ENCODE measurements at places on chromosomes 5 and 9.

- DNase-seq, result no peak
Observed at GRCh38 chr5:103452666-103453065, 109.9 kb downstream of the NUDT12 start.

DNA sequence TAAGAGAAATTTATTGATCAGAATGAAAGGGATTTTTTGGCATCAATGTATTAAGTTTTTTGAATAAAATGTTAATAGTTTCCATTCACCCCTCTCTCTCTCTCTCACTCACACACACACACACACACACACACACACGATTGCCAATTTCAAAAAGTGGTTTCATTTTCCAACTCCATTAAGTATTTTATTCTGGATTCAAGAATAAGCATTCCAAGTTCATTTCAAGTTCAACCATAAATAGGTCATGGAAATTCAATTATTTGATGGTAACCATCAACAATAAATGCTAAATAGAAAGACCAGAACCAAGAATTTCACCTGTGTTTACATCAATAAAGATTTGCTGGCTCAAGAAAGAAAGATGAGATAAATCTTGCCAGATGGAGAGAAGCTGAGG lies 171.6 kb downstream of the ADAMTS12 start:
- DNase-seq, result no peak

GRCh38 chr9:112439171-112439570 lies 47.5 kb upstream of the KIAA1958 start:
- DNase-seq, result no peak

DNA sequence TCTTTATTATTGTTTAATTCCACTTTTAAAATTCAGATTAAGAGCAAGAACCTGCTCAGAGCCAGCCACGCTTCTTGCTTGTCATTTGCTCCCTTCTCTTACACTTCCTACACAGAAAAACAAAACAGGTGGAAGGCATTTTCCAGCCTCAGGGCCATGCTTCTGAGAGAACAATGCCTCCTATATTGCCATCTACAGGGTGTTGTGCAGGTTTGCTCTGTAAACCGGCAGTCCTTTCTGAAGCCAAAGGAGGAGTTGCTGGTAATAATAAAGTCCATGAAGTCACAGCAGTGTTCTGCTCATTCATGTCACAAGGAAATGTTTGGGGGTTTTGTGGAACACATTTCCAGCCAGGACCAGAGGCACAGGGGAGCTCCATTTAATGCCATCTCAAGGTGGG lies 16.1 kb upstream of the PRLR start:
- no peak for DNase-seq

DNA sequence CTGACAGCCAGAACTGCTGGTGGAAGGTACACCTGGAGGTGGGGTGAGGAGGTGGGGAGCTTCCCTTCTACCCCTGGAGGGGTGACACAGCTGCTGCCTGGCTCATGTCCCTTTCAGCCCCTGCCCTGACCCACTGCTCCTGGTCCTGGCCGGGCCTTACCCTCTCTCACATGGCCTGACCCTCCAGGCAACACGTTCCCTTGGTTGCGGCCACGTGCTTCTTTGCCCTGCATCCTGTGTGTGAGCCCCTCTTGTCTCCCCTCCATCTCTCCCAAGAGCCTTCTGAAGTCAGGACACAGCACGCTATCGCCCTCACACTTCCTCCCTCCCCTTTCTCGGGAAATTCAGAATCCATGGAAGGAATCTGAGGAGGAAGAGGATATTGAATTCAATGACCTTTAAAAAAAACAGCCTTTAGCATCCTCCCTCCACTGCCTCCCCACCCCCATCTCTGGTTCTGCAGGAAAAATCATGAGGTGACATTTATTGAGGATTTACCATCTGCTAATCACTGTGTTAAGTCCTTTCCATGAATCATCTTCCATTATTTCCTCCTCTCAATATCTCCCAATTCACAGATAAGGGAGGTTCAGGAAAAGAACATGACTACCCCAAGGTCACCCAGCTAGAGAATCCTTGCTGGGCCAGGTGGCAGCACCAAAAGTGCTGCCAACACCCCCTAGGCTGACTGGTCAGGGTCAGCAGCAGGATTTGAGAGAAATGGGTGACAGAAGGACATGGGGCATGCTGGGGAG lies 8.3 kb downstream of the AQP3 start:
- no peak for DNase-seq

- DNase-seq, result no peak
Observed at GRCh38 chr5:110840347-110840960, 101.6 kb downstream of the SLC25A46 start.

DNA sequence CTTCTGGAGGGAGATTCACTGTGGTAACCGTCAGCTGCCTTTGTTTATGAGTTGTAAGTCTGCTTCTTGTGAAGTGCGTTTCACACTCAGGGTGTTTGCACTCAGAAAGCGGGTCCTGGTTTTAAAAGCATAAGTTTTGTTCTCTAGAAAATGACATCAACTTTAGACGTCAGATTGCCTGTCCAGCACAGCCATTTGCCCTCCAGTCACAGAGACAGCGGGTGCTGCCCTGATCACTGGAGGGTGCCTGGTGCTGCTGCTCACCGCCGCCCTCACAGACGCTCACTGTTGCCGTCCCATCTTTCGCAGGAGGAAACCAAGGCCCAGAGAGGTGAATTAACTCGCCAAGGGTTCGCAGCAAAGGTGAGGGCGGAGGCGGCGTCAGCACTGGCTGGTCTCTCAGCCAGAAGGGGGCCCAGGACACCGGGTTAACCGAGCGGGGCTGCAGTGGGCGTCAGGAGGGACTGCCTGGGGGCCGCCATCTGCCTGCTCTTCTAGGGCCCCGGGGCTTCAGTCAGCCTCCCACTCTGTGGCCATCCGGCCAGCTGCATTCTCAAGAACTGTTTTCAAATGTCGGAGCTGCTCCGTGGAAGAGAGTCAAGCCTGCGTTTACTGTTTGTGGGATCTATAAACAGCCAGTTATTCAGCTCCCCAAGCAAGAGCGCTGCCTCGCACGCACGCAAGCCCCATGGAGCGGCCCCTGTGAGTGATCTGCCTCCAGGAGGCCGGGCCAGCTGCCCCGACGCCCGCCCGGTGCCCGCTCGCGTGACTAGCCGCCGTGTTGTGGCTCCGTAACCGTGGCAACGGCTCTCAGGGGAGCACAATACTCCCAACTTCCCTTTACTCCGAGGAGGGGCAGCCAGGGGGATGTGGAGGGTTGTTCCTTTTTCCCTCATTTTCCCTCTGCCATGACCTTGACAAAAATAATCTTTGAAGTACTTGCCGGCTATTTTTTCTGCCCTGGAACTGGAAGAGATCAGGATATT lies 43.4 kb upstream of the EXOC3 start:
- DNase-seq, result peak; percentile 39

DNA sequence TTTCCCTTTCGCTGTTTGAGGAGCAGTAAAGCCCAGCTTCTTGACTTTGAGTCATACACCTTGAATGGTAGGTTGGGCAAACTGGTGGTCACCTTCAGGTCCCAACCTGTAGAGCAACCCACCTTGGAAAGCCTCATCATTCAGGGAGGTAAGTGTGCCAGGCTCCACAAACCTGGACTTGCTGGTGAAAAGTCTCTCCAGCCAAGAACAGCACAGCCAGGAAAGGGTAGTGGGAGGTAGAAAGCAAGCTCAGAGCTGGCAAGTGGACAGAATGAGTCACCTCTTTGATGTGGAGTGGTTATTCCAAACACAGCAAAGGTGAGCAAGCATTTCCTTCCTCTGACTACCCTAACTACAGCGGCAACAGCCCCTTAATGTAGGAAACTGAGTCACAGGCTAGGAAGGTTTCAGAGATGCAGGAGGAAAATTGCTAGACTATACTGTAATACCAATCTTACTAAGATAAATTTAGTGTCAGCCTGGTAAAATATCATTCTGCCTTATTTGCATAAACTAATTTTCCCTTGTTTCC lies 117.5 kb upstream of the MTAP start:
- DNase-seq, result peak; percentile 52

DNA sequence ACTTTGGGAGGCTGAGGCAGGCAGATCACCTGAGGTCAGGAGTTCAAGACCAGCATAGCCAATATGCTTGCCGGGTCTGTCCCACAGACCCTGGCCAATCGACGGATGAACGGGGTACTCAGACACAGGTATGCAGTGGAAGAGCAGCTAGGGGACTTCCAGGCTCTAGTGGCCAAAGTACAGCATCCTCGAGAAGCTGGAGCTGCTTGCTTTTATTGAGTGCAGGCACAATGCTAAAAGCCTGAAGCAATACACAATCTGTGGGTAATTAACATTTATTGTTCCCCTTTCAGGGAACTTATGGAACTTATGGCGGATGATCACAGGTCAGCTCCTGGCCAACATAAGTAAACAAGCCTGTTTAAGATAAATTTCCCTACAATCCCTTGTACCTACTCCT lies 32.8 kb upstream of the SEMA4D start:
- no peak for DNase-seq

DNA sequence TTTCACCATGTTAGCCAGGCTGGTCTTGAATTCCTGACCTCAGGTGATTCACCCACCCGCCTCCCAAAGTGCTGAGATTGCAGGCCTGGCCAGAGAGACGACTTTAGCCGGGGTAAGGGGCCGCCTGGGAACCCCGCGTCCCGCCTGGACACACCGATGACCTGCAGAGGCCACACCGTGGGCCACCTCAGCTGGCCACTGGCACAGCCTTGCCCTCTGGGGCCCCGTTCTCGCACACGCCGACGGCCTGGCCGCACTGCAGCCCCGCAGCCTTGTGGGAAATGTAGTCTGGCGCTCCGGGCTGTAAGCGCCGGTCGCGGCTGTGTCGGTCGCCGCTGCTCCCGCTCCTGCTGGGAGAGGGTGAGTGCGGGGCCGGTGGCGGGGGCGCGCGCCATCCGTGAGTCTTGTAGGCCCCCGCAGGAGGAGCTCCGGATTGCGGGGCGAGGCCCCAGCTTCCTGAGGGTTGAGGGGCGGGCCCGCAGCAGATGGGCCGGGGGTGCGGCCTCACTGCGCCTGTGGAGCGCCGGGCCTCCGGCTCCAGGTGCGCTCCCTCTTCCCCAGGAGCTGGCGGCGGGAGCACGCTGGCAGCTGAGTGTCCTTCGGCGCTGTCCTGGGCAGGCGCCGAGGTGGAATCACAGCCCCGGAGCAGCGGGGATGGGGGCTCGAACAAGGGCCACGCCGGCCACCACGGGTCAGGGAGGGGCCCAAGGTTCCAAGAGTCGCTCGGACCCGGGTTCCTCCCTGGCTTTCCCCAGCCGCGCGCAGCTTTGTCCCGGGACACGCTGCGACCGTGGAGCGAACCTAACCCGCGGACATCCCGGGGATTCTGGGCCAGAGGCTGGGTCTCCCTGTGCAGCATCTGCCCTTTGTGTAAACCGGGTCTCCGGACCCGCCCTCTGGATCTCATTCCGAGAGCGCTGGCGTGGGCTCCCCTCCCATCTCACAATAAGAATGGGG lies at the start of gene ZFP2:
TSS of gene ZFP2 (plus strand) at position 299 of the 957 bp plus-strand sequence. CDS start 35,401 bp downstream, outside the sequence.
- DNase-seq, result peak; percentile 16

- no peak for DNase-seq
Observed at GRCh38 chr5:14241141-14241540, 98.0 kb downstream of the TRIO start.

GRCh38 chr5:20446121-20446520 lies 458.1 kb upstream of the CDH18 start:
- DNase-seq, result no peak

DNA sequence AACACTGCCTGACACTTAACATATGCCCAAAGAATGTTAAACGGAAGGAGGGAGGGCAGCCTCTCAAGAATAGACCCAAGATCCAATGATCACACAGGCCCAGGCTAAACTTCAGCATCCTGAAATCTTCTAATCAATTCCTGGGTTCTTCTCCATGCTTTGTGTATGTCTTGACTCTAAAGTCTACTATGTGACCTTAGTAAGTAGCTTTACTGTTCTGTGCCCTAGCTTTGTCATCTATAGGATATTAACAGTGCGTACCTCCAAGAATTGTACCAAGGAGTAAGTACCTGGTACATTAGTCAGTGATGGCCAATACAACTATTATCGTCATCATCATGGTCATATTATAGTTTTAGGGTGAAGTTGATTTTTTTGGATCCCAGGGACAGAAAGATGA lies 96.6 kb downstream of the SGCD start:
- DNase-seq, result no peak

DNA sequence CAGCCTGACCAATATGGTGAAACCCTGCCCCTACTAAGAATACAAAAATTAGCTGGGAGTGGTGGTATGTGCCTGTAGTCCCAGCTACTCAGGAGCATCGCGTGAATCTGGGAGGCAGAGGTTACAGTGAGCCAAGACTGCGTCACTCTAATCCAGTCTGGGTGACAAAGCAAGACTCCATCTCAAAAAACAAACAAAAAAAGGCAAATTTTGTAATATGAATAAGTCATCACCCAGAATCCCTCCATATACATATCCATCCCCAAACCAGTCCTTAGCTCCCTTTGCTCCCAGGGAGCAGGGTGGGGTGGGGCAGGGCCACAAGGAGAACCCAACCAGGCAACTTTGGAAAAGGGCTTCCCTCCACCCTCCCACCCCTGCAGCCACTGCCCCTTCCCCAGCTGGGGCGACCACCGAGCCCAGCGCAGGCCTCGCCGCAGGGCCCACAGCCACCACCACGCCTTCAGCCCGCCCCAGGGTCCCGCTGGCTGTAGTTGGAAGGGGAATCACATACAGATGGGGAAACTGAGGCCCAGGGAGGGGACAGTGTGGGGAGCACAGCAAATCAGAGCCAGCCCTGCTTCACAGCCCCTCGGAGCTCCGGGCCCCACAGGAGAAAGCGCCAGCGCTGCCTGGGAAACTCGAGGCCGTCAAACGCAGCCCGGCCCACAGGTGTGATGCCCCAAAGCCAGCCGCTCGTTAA lies 7.8 kb downstream of the NOTCH1 start:
- DNase-seq, result no peak

GRCh38 chr5:138029944-138030343 lies 2.9 kb downstream of the FAM13B start:
- no peak for DNase-seq

GRCh38 chr9:108476574-108476973 lies 379.2 kb downstream of the ACTL7B start:
- no peak for DNase-seq

- peak; percentile 39 for DNase-seq
Observed at GRCh38 chr5:131068893-131069643, 96.0 kb downstream of the HINT1 start.

DNA sequence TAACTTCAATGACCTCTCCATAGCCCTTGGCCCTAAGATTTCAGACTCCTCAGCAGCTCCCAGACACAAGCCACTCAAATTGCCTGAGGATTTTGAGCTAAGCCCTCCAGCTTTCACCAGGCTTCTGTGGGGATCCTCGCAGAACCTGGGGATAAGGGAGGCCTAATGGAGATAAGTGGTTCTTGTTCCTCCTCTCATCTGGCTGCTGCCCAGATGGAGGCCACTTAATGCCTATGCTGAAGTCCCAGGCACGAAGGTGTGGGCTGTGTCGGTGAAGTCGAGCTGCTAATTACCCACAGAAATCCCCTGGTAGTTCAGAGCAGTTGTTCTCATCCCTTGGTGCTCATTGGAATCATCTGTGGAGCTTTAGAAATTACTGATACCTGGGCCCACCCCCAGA lies 10.3 kb upstream of the FAT2 start:
- no peak for DNase-seq

DNA sequence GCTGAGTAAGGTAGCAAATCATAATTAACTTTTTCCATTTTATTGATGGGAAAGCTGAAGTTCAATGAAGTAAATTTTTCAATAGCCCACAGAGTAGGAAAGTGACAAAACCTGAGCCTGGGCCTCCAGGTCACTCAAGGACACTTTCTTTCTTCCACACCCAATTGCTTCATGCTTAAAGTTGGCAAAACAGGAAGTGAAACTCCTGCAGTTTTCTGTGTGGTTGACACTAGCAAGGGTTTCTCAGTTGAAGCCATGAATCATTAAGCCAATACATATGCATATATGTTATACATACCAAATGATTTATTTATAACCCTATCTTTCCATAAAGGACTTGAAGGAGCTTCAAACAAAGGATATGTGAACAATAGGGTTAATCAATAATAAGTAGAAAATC lies 13.9 kb downstream of the TLR4 start:
- DNase-seq, result no peak

GRCh38 chr9:134852906-134853654 lies 27.5 kb upstream of the FCN2 start:
- no peak for DNase-seq
